SK-MEL-5 (cell line): ENCODE measurements at places on chromosomes 12 and 14.

DNA sequence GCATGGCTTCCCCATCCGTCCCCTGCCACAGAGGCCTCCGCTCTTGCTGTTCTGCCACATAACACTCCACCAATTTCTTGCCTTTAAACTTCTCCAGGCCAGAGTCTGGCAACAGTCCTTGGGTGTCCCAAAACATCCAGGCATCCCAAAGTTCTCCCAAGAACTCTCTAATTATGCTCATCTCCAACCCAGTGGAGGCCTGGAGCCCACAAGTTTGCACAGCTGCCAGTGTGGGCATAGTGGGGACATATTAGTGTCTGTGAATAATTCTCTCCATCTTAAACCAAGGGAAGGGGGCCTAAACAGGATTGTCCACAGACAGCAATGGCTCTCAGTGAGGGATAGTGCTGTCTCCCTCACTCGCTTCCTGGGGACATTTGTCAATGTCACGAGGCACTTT is 124.8 kb downstream of the NUAK1 start:
- no peak for DNase-seq

DNA sequence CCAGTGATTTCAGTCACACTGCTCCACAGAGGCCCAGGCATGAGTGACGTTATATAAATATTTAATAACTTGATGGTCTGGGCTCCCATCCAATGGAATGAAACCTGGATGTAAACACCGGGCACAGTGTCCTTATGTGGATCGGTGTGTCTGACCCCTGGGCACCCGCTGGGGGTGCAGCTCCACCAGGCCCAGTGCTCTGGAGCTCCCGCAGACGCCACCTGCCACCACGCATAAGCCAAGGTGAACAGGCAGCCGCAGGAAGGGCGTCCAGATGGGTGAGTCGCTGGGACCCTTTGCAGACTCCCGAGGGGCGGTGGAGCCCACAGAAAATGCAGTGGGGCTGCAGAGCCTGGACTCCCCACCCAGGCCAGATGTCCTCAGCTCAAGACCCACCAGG is 121.6 kb downstream of the SCARB1 start:
- no peak for DNase-seq

GRCh38 chr12:68944296-68945076 is 11.5 kb upstream of the CPM start:
- DNase-seq, result no peak

DNA sequence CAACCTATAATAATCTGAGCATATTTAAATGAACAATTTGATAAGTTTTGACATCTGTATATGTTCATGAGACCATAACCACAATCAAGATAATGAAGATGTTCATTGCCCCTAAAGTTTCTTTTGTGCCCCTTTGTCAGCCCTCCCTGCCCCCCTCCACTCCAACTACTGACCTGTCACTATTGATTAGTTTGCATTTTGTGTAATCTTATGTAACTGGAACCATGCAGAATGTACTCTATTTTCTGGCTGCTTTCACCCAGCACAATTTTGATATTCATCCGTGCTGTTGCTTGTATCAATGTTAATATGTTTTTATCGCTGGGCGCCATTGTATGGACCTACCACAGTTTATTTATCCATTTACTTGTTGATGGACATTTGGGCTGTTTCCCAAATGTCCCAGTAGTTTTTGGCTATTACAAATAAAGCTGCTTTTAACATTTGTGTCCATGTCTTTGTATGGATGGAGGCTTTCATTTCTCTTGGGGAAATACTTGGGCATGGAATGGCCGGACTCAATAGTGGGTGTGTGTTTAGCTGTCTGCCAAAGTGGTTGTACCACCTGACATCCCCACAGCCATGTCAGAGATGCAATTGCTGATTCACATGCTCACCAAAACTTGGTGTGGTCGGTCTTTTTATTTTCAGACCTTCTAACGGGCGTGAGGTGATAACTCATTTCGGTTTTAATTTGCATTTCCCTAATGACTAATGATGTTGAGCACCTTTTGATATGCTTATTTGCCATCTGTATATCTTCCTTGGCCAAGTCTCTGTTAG is 38.9 kb downstream of the EML1 start:
- no peak for DNase-seq

DNA sequence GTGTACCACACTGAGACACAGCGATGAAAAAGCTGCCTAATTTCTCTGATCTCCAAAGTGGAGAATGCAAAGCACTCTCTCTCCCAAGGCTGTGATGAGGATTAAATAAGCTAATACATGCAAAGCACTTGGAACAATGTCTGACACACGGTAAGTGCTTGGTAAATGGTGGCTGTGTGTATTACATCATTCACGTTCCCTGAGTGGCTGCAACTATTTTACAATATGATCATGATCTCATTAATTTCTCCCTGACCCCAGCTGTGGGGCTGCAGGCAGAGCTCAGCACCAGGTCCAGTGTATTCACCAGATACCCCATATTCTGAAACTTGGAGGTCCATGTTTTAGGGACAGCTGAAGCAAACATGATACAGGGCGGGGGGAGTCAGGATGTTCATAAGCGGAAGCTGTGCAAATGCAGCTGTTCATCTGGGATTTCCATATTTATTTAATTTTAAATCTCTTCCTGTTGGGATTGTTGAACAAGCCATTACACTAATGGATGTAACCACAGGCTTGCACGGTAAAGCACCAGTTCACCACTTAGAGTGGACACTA is 106.4 kb downstream of the CCDC60 start:
- no peak for DNase-seq
